ENCODE measurements at places on chromosomes 1 and 21.
A peak's percentile ranks its signal among the peaks of the same experiment; 100 is the strongest.

- DNase-seq, result no peak
Observed at GRCh38 chr1:245433561-245433960, 278.8 kb downstream of the KIF26B start.

GRCh38 chr21:46622226-46622625, 13.2 kb upstream of the PRMT2 start:
- DNase-seq, result no peak

GRCh38 chr1:50421768-50422674, 1.2 kb downstream of the DMRTA2 start:
- no peak for DNase-seq

GRCh38 chr1:97200595-97200994, 479.0 kb downstream of the PTBP2 start:
- DNase-seq, result no peak

DNA sequence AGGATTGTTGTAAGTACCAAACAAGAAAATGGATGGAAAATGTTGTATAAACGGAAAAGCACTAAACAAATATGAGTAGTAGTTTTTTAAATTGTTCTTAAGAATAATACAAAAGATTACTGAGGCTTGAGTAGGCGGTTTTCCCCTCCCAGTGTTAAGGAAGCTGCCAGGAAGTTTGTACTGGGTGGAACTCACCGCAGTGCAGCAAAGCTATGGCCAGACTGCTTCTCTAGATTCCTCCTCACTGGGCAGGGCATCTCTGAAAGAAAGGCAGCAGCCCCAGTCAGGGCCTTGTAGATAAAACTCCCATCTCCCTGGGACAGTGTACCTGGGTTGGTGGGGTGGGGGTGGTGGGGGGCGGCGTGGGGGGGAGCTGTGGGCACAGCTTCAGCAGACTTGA, 58.7 kb downstream of the XCL2 start:
- no peak for DNase-seq

- DNase-seq, result no peak
Observed at GRCh38 chr1:53957194-53957818, 11.2 kb downstream of the LRRC42 start.

DNA sequence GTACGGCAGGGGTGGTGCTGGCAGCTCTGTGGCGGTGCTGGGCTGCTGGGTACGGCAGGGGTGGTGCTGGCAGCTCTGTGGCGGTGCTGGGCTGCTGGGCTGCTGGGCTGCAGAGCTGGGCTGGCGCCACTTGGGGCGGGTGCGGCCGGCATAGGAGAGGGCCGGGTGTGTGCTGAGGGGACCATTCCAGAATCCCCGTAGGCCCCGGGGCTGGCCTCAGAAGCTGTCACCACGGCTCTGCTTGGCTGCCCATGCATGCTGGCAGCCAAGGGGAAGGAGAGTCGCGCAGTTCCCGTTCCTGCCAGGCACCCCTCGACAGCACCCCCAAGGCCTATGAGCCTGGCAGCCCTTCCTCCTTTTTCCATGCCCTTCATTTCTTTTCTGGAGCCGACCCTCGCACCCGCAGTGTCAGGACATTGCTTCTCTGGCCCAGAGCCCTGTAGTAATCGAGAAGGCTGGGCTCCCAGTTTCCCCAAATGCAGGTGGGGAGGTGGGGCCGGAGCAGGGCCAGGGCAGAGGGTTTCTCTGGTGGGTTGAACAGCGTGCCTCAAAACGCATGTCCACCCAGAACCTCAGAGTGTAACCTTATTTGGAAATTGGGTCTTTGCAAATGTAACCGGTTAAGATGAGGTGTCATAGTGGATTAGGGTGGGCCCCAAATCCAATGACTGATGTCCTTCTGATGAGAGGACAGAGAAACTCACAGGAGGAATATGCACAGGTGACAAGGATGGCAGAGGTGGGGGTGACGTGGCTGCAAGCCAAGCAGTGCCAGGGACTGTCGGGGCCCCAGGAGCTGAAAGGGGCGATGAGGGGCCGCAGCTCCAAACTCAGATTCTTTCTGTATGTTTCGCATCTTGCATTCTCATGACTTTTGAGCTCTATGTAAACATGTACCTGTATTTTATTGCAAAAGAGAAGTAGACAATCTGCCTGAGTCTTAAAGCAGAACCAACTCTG, 71.0 kb upstream of the ACTRT2 start:
- no peak for DNase-seq

- DNase-seq, result no peak
Observed at GRCh38 chr1:1062348-1063163, 11.6 kb downstream of the RNF223 start.

GRCh38 chr1:30700528-30701257, 22.7 kb downstream of the MATN1 start:
- no peak for DNase-seq

GRCh38 chr1:247119600-247120407, 15.6 kb upstream of the ZNF669 start:
- DNase-seq, result no peak

DNA sequence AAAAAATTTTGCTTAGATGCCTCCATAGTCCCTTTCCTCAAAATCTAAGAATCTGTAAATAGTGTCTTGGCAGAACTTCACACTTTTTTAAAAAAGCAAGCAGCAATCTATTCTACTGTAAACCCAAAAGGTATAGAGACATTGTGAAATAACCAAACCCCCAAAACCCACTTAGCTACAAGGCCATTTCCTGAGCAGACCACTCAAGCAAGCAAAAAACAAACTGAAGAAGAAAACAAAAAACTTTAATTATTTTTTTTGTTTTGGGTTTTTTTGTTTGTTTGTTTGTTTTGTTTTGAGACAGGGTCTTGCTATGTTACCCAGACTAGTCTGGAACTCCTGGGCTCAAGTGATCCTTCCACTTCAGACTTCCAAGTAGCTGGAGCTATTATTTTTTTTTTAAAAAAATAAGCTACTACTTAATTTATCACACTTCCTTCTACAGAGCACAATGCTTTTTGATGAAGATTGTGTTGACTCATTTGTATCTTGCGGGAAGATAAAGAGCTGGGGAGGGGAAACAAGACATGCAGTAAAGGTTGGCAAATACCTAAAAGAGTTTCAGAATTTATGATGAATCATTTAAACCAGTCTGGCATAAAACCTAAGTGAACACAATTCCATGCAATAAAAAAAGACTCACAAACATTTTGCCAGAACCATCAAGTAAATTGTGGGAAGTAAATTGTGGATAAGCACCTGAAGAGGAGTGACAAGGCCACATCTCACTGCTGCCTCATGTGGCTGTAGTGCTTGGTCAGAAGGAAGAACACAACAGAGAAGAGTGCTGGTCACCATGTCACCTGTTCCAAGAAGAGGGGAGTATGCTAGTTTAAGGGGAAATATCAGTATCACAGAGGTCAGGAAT, 2.7 kb upstream of the PTPN22 start:
- no peak for DNase-seq

DNA sequence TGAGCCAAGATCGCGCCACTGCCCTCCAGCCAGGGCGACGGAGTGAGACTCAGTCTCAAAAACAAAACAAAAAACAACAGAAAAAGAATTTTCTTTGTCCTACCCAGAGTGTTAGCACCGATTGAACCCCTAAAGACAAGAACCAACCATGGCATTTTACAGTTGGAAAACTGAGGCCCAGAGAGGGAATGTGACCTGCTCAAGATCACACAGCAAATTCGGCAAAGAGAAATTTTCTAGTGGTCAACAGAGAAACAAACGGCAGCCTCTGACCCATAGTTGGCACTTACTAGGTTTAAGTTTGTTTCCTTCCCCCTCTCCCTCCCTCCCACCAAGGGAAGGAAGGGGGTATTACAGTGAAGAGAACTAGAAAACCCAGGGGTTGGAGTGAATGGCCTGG, 20.5 kb upstream of the ACTL8 start:
- DNase-seq, result no peak

GRCh38 chr1:96580920-96581319, 140.7 kb upstream of the PTBP2 start:
- DNase-seq, result no peak

DNA sequence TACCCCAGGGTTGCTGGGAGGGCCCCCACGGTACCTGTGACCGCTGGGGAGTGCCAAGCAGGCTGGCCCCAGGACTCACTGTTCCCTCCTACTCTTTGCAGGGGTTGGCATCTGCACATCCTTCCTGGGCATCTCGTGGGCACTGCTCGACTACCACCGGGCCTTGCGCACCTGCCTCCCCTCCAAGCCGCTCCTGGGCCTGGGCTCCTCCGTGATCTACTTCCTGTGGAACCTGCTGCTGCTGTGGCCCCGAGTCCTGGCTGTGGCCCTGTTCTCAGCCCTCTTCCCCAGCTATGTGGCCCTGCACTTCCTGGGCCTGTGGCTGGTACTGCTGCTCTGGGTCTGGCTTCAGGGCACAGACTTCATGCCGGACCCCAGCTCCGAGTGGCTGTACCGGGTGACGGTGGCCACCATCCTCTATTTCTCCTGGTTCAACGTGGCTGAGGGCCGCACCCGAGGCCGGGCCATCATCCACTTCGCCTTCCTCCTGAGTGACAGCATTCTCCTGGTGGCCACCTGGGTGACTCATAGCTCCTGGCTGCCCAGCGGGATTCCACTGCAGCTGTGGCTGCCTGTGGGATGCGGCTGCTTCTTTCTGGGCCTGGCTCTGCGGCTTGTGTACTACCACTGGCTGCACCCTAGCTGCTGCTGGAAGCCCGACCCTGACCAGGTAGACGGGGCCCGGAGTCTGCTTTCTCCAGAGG, 6.8 kb downstream of the XKR8 start:
- no peak for DNase-seq

DNA sequence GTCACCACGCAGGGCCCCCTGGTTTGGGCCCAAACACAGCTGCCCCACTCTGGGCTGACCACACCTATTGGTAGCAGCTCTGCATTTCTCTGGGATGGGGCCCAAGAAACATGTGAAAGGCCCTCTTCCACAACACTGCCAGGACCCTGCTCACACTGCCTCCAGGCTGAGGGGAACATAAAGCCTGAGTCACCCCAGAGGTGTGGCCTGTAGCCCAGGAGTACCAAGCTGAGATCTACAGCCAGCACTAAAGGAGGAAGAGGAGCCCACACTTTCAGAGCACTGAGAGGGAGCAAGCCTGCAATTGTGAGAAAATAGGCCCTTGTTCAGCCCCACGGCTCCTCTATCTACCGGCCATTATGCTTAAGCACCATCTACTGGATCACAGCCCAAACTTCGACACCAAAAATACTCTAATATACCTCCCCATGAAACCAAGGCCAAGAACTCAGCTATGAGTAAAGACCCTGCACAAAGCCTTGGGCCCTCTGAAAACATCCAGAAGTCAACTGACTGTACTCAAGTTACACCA, 14.4 kb upstream of the OR2T10 start:
- no peak for DNase-seq

DNA sequence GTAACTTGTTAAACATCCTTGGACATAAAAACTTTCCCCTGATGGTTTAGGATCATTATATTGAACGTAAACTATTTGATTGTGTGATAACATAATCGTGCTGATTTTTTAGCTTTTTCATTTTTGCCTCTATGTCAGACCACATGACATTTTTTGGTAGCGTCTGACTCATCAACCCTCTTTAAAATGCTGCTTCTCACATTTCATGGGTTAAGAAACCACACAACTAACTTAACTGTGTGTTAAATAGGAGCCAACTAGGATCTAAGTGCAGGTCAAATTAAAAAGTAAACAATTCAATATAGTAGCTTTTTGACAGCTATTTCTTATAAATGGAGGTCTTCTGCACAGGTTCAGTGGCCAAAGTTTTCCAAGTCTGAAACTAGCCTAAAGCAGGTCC, 9.8 kb downstream of the BTG3 start:
- no peak for DNase-seq

- DNase-seq, result no peak
Observed at GRCh38 chr1:88680911-88681622, 3.0 kb upstream of the PKN2 start.

DNA sequence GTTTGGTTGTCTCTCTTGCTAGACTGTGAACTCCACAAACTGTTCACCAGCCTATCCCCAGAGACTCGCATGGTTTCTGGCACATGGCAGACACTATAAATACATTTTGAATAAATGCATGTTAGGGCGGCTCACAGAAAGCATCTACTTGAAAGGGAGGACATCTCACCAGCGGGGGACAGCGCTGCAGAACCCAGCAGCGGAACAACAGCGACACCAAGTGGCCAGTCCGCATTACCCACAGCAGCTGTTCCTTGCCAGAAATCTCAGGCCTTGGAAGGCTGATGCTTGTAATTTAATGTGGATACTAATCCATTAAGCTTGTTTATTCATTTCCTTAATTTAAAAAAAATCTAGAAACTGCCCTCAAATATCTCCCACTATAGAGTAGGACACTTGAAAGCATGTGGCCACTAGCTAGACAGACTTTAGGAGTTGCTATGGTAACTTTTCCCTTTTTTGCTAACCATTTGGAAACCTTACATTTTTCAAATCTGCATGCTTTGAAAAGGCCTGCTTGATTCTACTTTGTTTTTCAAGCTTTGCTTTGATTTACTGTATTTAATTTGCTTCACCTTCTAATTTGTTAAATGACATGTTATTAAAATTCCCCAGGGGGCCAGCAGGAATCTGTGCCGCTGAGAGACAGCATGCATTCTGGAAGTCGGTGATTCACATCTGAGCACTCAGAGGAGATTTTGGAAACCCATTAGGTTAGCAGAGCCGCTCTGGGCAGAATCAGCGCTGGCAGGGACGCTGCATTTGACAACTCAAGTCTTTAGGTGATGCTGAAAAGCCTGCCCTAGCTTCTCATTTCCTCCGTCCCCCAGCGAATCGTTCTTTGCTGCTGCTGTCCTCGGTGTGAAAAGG, 63.5 kb upstream of the SSX2IP start:
- DNase-seq, result peak; percentile 60

DNA sequence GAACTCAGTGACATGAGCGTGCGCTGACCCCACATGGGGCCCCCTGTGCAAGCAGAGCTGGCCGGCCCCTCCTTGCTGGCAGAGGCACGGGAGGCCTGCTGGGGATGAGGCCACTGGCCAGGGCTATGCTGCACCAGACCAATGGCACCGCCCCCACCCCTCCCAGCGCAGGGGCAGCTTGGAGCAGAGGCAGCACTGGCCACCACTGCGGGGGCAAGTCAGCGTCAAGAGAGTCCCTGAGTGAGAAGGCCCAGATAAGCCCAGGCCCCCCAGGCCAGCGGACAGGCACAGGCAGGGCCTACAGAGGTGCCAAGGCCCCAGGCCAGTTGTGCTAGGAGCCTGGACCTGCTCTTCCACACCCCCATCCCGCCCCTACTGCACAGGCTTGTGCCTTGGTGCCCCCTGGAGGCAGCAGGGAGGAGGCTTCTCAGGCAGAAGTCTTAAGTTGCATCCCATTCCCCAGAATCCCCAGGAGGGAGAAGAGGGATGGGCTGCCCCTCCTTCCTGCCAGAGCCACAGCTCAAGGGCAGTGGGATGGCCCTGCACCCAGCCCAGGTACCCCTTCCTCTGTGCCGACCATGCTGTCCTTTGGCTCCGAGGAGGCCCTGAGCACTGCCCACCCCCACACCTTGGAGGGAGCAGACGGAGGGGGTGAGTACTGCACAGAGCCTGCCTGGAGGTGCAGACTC, 35.8 kb downstream of the EPHX1 start:
- DNase-seq, result no peak

Data from activated T-helper 9 cell treated with anti-CD3 and anti-CD28 coated beads, Interleukin-2, amount 50 U/mL, for 16 hours (primary cell).